A549 (cell line): ENCODE measurements at places on chromosomes 1 and 21.

DNA sequence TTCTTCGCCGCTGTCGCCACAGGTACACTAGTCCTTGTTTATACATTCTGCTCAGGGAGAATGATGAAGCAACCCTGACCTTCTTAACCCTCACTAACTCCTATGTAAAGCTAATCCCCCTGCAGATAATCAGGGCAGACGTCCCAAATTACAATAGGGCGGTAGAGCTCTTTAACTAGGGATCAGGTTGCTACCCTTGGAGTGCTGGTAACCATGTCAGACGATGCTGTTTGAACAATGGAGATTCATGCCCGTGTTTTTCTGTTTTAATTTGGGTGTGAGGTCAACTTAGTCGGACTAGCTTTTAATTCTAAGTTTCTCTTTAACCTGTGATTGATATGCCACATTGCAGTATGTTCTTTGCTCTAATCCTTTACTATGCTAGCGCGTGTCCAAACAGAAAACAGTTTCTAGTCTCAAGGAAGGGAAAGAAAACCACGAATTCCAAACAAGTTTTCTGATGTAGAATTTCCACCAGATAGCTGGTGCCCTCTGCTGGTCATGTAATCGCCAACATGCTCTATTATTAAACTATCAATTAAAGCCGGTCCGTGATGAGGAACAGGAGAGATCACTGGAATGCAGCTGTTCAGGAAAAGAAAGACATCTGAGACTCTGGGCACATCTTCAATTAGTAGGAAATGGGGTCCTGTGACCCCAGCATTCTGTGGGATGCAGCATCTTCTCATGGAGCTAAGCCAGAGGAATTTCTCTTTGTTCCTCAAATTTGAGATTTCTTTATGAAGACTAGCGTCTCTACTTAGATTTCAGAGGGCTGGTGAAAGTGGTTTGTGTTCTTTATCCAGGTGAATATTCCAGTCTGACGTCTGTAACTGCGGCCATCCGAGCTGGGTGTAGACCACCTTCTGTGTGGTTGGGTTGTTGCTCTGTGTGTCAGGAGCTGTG is 18.3 kb upstream of the VAMP3 start:
- DNase-seq: peak; percentile 25

- DNase-seq: no peak
Observed at GRCh38 chr1:176656257-176656995, 193.5 kb downstream of the PAPPA2 start.

- peak; percentile 81 for DNase-seq
Observed at GRCh38 chr1:247331172-247331524, 519 bp downstream of the ZNF496 start.

GRCh38 chr1:164855716-164856329 is 296.8 kb downstream of the PBX1 start:
- DNase-seq: no peak

DNA sequence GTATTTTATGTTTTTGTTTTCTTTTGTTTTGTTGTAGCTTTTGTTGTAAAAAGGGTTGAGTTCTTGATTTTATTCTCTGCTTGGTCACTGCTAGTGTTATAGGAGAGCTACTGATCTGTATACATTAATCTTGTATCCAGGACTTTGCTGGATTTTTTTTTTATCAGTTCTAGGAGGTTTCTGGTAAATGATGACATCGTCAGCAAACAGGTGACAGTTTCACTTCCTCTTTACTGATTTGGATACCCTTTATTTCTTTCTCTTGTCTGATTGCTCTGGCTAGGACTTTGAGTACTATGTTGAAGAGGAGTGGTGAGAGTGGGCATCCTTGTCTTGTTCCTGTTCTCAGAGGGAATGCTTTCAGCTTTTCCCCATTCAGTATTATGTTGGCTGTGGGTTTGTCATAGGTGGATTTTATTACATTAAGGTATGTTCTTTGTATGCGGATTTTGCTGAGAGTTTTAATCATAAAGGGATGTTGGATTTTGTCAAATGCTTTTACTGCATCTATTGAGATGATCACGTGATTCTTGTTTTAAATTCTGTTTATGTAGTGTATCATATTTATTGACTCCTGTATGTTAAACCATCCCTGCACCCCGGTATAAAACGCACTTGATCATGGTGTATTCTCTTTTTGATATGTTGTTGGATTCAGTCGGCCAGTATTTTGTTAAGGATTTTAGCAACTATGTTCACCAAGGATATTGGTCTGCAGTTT is 905.7 kb downstream of the LTN1 start:
- no peak for DNase-seq

- no peak for DNase-seq
Observed at GRCh38 chr1:83769594-83770318, 229.2 kb downstream of the TTLL7 start.

DNA sequence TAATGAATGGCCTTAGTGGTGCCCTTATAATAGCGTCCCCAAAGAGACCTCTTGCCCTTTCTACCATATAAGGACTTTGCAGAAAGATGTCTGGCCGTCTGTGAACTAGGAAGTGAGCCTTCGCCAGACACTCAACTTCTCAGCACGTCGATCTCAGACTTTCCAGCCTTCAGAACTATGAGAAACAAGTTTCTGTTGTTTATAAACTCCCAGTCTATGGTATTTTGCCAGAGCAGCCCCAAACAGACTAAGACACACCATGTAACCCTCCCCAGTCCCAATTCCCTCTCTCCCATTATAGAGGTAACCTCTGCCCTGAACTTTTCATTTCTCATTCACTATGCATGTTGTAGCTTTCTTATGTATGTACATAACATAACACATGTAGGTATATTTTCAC is 55.7 kb downstream of the NID1 start:
- no peak for DNase-seq

DNA sequence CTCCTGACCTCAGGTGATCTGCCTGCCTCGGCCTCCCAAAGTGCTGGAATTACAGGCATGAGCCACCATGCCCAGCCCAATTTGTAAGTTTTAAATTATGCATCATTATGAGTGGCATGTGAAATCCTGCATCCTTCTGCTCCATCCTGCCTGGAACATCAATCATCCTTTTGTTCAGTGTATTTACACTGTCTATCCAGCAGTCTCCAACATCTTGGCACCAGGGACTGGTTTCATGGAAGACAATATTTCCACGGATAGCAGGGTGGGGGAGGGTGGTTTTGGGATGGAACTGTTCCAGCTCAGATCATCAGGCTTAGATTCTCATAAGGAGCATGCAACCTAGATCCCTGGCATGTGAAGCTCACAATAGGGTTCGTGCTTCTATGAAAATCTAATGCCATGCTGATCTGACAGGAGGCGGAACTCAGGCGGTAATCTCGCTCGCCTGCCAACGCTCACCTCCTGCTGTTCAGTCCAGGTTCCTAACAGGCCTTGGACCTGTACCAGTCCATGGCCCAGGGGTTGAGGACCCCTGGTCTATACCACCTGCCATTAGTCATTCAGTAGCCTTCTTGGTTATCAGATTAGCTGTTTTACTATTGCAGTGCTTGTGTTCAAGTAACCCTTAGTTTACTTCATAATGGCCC is 22.2 kb upstream of the TCEA3 start:
- DNase-seq: no peak

GRCh38 chr1:109083923-109084322 is 6.6 kb upstream of the TMEM167B start:
- no peak for DNase-seq

DNA sequence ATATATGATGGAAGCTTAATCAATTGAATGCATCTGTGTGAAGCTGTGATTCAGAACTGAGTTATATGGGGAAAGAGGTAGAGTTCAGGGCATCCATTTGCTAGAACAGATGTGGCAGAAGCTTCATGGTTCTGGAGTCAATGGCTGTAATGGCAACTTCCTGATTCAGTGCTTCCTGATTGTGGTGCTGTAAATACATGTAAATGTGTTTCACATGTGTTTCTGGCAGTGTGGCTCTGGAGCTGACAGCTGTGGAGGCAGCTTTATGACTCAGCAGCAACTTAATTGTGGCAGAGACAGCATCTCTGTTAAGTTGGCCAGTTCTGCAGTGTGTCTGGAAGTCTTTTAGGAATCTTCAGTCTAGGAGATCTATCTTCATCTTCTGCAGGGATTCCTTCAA is 226.6 kb upstream of the ZRANB2 start:
- no peak for DNase-seq

- no peak for DNase-seq
Observed at GRCh38 chr1:8089535-8090228, 63.6 kb upstream of the ERRFI1 start.

- DNase-seq: no peak
Observed at GRCh38 chr1:151635479-151636072, 23.7 kb downstream of the SNX27 start.
